Kidney (tissue), 22 donors: ENCODE measurements at places on chromosomes 5 and 9.
A peak's percentile ranks its signal among the peaks of the same experiment; 100 is the strongest.

DNA sequence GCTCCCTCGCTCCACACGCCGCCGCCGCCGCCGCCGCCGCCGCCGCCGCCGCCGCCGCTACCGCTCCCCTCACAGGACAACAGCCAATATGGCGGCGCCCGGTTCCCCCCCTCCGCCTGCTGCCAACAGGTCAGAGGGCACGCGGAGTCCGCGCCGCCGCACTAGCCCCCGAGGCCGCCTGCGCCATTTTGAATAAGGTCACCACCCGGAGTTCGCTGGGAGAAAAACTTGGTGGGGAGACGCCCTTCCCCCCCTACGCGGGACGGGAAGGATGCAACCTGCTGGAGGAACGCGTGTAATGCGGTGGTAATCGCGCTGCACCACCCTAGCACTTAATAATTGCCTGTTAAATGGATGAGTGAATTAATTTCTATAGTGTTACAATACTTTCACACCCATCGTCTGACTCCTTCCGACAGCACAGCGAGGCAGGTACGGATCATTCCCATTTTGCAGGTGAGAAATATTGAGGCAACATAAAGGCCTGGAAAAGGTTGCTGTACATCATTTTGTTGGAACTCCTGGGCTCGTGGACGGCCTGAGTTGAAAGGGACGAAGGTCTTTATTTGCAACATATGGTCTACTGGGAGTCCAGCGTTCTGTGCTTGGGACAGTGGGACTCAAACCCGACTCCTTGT lies at the start of gene FAM193B:
TSS of gene FAM193B (minus strand) at position 90 of the 638 bp plus-strand sequence. CDS start 105 bp downstream, outside the sequence.
- H3K4me1 ChIP-seq: peaks cover 16% of the 10 kb centered on the region
- peak; percentile 96 for DNase-seq
- peaks cover 8% of the 10 kb centered on the region for H3K36me3 ChIP-seq
- H3K27me3 ChIP-seq: no peaks in the 10 kb centered on the region
- H3K27ac ChIP-seq: peak within 1 kb of the TSS; percentile 57
- peak within 1 kb of the TSS; percentile 85 for H3K4me3 ChIP-seq

DNA sequence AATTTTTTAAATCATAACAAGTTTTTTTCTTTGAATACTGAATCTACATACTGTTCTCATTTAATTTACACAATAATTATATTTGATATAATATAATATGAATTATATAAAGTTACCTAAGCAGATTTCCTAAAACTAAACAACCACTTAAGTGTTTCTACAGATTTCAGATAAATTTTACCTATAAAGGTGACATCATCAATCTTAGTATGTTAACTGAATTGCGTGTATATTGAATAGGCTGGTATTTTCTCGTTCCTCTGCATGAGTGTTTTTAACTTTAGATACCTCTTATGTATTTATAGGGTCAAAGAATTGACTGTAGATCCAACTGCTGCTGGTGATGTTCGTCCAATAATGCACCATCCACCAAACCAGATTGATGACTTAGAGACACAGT lies 30.3 kb downstream of the DIMT1 start:
- no peaks in the 10 kb centered on the region for H3K27me3 ChIP-seq
- no peak for DNase-seq
- H3K36me3 ChIP-seq: peaks cover 9% of the 10 kb centered on the region
- H3K27ac ChIP-seq: no peak overlapping the region

GRCh38 chr5:10275991-10276390 lies 25.9 kb downstream of the CCT5 start:
- H3K27me3 ChIP-seq: no peaks in the 10 kb centered on the region
- peaks cover 10% of the 10 kb centered on the region for H3K36me3 ChIP-seq
- no peak overlapping the region for H3K4me3 ChIP-seq
- peak; percentile 48 for DNase-seq

GRCh38 chr9:81492710-81493447 lies 196.5 kb downstream of the TLE1 start:
- no peaks in the 10 kb centered on the region for H3K4me1 ChIP-seq
- no peaks in the 10 kb centered on the region for H3K27me3 ChIP-seq
- H3K36me3 ChIP-seq: no peaks in the 10 kb centered on the region
- no peak overlapping the region for H3K4me3 ChIP-seq
- H3K27ac ChIP-seq: no peak overlapping the region
